A172 (cell line): ENCODE measurements at places on chromosomes 2 and 18.

DNA sequence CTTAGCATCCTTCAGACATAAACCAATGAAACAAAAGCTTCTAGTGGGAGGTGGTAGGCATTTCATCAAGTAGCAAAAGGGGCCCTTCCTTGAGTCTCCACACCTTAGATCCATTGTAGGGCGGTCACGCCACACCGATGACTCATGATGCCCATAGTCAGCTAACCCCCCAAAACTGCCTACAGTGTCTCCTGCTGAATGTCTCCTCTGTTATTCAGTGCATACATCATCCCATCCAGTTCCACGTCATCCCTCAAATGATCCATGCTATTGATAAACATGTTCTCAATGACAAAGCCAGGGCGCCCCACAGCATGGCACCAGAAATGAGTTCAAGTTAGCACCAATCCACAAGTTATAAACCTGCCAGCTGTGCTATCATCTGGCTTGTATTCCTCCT is 57.4 kb upstream of the ACKR3 start:
- no peak for DNase-seq

- DNase-seq, result no peak
Measured at GRCh38 chr2:197265924-197266323, 44.7 kb downstream of the ANKRD44 start.

DNA sequence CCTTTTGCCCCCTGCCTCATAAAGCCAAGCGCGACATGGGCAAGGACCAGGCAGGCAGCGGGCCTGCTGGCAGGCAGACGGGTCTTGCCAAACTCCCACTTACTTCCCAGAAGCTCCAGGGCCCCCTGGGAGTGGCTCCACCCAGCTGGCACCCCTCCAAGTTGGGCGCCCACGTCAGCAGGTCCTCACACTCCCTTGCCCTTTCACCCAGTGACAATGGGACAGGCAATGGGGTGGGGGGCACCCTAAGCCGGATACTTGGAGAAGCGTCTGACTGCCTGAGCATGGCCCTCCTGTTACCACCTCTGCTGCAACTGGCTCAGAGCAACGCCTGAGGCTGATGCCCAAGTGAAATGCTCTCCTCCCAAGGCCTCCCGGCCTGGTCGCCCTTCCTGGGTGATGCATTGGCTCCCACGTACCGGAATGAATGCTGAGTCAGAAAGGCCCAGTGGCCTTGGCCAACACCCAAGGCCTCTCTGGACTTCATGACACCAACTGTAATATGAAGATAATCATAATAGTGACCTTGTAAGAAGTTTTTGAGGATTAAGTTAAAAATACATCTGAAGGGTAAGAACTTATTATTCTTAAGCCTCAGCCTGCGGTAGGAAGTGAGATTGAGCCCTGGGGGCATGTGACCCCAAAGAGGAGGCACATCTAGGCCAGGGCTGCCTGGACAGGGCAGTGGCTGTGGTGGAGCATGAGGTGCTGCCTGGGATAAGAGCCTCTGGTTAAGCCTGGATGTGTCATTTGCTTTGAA is 31.6 kb downstream of the KCNK3 start:
- peak; percentile 90 for DNase-seq

DNA sequence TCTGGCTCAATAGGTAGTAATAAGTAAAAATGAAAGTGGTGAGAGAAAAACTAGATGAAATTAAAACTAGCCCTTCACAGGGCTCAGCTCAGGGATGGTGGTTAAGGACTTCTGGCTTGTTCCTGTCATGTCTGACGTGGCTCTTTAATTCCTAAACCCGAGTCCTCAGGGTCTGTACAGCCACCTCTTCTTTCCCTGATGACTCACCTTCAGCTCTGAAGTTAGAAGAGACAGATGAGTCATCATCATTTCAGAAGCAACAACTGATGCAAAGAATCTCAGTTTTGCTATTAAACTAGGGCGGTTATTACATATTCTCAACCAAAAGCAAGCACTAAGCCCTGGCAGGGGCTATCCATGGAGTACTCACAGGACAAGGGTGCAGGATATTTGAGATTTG is 24.0 kb upstream of the ITGB6 start:
- peak; percentile 97 for DNase-seq

- DNase-seq, result no peak
Measured at GRCh38 chr2:231985823-231986261, 24.3 kb downstream of the DIS3L2 start.

DNA sequence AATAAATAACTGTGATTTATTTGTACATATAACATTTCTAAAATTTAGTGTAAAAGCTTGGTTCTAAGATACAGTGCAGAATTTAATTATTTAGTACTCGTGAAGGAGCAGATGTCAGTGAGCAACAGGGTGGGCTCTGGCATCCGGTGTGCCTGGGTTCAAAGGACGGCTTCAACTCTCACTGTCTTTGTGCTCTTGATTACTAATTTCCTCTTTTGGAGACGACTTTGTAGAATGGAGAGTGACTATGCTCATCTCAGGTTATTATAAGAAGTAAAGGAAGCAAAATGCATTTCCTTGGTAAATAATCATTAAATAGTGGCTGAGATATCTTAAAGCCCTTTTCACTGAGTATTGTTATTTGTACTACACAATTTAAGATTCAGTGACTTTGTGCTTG is 271.7 kb downstream of the ASXL3 start:
- no peak for DNase-seq

DNA sequence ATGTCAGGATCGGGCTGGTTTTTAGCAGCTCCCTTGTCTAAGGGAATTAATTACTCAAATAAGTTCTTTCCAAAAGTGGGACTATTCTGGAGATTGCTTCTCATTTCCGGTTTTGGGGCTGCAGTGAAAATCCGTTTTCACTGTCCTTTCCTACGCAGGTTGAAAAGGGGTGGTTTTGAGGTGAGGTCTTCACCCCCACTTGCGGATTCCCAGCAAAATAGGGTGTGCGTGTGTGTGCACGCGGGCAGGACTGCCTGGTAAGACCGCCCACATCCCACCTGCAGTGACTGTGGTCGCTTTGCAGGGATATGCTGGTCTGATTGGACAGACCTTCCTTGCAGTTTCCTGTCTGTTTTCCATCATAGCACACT is 472 bp upstream of the PLEKHM3 start:
- no peak for DNase-seq

DNA sequence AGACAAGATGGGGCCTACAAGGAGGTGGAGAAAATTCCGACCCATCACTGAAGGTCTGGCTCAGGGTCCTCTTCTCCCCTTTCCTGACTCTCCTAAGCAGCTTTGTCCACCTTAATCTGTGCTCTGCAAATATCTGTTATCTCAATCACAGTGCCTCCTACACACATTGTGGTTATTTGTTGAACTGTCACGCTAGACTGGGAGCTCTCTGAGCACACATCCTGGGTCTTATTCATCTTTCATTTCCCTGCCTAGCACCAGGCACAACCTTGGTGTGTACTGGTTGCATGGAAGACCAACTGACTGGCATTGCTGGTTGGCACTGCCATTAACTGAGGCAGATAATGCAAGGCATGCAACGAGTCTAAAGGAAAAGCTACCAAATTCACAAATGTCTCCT is 122.9 kb upstream of the ST6GAL2 start:
- no peak for DNase-seq

DNA sequence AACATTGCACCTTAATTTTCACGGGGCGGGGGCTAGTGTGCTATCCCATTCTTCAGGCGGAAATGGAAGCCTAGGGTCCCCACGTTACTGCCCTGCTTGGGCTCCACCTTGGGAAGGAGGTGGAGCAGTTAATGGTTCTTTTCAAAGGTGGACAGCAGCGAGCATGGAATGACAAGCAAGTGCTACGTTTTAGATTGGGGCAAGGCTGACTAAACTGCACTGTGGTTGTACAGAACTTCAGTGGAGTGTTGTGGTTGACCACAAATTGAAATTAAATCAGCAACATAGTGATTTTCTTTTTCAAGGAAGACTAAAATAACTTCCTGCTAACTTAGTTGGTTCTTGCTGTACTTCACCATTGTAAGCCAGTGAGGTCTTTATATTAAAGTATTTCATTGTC is 47.0 kb downstream of the CHRNA1 start:
- DNase-seq, result peak; percentile 53

DNA sequence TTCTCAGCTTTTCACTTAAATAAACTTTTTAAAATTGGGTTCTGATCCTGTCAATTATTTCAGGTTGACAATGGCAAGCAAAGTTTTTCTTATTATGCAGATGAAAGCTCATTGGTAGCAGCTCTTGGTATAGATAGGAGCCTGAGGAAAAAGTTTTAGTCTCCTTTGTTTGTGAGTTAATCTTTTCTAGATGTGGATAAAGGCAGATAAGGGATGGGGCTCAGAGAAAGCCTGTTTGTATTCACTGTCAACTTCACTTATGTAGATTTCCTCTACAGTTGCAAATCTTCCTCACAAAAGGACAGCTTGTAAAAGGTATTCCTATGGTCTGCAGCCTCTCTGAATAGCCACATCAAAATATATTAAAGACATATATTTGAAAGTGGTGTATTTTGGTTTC is 224.5 kb upstream of the SPOPL start:
- no peak for DNase-seq

- DNase-seq, result no peak
Measured at GRCh38 chr2:170006587-170007325, 171.2 kb upstream of the MYO3B start.

- peak; percentile 19 for DNase-seq
Measured at GRCh38 chr2:67389286-67389685, 7.8 kb upstream of the ETAA1 start.

- no peak for DNase-seq
Measured at GRCh38 chr2:227480528-227480927, 8.6 kb downstream of the AGFG1 start.

DNA sequence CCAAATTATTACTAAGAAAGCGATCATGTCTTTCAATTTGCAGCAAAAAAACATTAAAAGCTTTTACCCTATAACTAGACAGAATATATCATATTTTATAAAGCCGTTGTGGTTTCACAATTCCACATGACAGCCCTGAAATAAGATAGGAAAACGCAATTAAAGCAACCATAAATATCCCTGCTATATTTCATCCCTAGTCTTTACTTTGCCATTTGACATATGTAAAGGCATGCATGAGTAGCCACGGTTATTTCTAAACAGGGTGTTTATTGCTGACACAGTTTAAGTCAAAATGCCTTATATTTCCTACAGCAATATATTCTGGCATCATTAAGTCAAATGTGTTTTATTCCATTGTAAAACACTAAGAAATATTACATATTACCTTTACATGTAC is 239.9 kb downstream of the DSEL start:
- DNase-seq, result no peak

DNA sequence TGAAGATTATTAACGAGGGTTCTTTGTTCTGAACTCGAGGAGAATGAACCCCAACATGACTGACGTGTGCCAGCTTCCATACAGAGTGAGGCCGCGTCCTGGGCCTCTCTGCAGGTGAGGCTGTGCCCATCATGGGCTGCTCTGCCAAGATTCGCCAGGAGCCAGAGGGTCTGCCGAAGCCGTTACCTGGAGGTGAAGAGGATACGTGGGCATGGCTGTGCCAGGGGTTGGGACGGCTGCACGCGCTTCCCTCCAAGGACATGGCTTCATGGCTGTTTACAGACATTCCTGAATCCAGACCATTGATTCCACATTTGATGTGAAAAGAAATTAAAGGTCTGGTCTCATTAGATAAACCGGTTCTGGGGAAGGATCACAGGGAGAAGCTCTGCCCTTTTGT is 211.4 kb upstream of the SALL3 start:
- no peak for DNase-seq

DNA sequence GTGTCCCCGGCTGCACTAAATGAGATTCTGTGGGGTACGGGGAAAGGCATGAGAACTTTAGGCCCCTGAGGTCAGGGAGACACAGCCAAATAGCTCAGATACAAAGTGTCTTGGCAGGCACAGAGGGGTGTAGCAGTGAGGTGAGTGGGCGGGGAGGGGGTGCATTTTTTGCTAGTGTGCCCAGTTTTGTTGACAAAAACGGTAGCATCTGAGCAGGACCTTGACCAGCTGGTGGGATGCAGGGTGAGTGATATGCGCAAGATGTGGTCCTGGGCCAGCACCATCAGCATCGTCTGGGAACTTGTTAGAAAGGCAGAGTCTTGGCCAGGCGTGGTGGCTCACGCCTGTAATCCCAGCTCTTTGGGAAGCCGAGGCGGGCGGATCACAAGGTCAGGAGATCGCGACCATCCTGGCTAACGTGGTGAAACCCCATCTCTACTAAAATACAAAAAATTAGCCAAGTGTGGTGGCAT is 127.3 kb upstream of the LGALSL start:
- DNase-seq, result no peak
